ENCODE measurements at places on chromosomes 4 and X.

DNA sequence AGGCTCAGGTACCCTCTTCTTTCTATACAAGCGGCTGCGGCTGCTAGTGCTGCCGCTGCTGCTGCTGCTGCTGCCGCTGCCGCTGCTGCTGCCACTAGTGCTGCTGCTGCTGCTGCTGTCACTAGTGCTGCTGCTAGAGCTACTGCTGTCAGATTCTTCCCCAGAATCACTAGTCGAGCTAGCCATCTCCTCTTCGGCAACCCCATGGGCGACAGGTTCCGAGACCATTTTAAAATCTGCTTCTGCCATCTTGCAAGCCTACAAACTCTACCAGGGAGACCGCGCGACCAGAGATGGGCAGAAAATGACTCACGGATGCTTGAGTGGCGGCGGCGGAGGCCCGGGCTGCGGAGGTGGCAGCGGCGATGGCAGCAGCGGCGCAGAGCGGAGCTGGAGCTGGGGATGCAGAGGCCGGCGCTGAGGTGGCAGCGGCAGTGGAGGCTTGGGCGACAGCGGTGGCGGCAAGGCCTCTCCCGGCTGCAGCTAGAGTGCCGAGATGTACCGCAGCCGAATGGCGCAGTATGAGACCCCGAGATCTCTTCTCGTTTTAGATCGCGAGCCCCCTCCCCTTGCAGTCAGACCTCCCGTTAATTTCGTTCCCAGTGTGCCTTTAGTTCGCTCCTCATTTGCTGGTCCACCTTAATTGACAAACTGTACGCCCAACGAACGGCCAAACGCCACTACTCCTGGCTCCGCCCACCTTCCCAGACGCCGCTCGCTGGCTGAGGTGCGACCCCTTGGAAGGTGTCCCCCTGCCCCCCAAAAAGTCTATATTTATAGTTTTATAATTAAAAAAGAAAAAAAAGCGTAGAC, at the start of gene NAP1L3:
TSS of gene NAP1L3 (minus strand) at position 523 of the 813 bp plus-strand sequence. CDS start at position 249, 274 bp downstream.
- peak; percentile 87 for DNase-seq

- DNase-seq: peak; percentile 37
These were observed at the start of gene HOPX for GRCh38 chr4:56681158-56681852. TSS of gene HOPX (minus strand) at chr4:56681296. CDS start at chr4:56657816, 23,480 bp downstream.

- DNase-seq: no peak
These were observed 59.9 kb downstream of the MBNL3 start for GRCh38 chrX:132428896-132429295.

GRCh38 chrX:19836337-19836736, 51.1 kb downstream of the SH3KBP1 start:
- no peak for DNase-seq

DNA sequence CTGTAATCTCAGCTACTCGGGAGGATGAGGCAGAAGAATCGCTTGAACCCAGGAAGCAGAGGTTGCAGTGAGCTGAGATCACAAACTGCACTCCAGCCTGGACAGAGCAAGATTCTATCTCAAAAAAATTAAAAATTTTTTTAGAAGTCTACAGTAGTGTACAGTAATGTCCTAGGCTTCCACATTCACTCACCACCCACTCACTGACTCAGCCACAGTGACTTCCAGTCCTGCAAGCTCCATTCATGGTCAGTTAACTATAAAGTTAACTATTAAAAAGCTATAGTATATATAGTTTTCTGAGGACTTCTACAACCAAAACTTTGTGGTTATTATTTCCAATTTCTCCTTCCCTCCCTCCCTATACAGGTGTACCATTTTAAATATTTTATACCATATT, 34.7 kb upstream of the NEUROG2 start:
- DNase-seq: no peak

- no peak for DNase-seq
These were observed 161.6 kb upstream of the RAPGEF2 start for GRCh38 chr4:158941321-158941720.

DNA sequence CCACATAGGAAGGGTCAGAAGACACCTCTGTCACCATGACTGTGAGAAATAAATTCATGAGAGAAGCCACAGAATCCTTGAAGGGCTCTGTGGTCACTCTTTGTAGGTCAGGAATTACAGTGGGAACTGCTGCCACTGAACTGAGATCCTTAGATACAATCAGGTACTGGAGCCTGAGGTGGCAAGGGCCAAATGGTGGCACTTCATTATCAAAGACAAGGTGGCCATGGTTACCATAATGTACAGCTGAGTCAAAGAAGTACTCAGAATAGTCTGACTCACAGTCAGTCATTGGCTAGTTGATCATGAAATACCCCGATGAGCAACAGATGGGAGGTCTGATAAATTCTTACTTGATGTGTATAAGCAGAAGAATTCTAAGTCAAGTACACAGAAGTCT, 131.9 kb downstream of the RTL3 start:
- DNase-seq: no peak

- peak; percentile 60 for DNase-seq
These were observed 44.8 kb downstream of the SMS start for GRCh38 chrX:21985332-21985777.

DNA sequence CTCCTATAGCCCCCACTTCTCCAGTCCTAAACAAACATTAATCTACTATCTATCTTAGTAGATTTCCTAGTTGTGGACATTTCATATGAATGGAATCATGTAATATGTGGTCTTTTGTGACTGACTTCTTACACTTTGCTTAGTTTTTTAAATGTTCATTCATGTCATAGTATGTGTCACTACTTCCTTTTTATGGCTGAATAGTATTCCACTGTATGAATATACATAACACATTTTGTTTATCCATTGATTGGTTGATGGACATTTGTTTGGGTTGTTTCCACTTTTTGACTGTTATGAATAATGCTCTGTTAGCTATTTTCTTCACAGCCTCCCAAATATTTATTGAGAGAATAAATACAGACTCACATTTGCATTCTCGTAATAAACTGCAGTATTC, 19.8 kb downstream of the USP53 start:
- DNase-seq: no peak

DNA sequence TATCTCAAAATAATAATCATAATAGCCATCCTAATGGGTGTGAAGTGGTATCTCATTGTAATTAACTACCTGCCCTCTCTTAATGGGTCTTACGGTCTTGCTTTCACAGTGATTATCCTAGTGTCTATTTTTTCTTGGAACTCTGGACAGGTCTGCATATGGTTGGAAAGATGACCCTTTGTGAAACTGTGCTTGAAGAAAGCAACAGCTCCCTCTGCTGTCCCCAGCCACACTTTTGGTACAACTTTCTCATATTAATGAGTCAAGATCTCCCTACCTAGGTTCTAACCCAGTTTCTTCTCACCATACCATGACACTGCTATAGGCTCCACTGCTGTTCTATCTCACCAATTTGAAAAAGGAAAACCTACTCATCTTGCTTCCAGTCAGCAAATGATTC, 2.4 kb downstream of the TFDP3 start:
- DNase-seq: no peak

GRCh38 chrX:151724563-151725337, 8.9 kb downstream of the FATE1 start:
- no peak for DNase-seq

GRCh38 chrX:79477691-79478090, 110.6 kb upstream of the ITM2A start:
- DNase-seq: no peak

GRCh38 chrX:13816643-13817627, at the start of gene GPM6B:
TSS of gene GPM6B (minus strand) at chrX:13817093. CDS start at chrX:13816904, 189 bp downstream.
- DNase-seq: peak; percentile 58

- DNase-seq: no peak
These were observed 358 bp downstream of the FGFBP1 start for GRCh38 chr4:15938182-15938581.

- no peak for DNase-seq
These were observed 300.9 kb upstream of the CPEB2 start for GRCh38 chr4:14701389-14701788.

GRCh38 chr4:2935762-2936743, 27.2 kb downstream of the NOP14 start:
- peak; percentile 36 for DNase-seq

DNA sequence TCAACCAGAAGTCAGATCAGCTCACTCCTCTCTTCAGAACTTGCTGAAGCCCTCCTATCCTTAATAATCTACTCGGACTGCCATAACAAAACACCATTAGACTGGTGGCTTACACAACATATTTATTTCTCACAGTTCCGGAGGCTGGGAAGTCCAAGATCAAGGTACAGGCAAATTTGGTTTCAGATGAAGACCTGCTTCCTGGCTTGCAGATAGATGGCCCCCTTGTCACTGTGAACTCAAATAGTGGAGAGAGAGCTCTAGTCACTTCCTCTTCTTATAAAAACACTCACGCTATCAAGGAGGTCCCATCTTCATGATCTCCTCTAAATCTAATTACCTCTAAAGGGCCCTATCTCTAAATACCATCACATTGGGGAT, 125.1 kb downstream of the CAMK2D start:
- DNase-seq: no peak

- DNase-seq: no peak
These were observed 9.5 kb downstream of the ETFDH start for GRCh38 chr4:158681629-158682028.

DNA sequence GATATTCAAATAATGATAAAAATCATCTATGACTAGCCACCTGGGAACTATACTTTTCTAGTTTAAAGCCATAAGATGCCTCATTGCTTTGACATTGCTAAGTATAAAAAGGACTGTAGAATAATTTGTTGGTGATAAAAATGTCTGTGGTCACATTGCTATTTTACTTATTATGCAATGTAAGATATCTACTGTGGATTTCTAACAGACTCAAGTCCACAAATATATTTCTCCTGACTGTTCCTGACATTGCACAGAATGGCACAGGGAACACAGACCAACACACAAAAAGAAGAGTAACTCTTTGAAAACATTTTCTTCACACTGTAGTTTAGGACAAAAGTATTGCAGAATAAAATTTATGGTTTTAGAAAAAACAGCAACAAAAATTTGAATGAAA, 2.2 kb upstream of the TMPRSS11E start:
- DNase-seq: no peak

- no peak for DNase-seq
These were observed 33.1 kb upstream of the MTMR8 start for GRCh38 chrX:64428371-64428770.

GRCh38 chrX:40418146-40418812, 162.5 kb upstream of the ATP6AP2 start:
- DNase-seq: no peak

DNA sequence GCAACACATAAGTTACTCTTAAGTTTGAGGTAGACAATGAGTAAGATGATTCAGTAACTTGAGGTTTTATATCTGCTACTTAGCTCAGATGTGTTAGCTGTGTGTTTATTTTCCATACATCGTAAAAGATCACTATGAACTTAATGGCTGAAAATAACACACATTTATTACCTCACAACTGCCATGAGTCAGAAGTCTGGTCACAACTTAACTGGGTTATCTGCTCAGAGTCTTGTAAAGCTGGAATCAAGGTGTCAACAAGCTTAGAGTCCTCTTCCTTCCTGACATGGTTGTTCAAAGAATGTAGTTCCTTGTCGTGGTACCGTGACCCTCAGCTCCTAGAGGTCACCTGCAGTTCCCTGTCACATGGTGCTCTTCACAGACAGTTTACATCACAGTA, 204.9 kb upstream of the MAGEB2 start:
- DNase-seq: no peak

DNA sequence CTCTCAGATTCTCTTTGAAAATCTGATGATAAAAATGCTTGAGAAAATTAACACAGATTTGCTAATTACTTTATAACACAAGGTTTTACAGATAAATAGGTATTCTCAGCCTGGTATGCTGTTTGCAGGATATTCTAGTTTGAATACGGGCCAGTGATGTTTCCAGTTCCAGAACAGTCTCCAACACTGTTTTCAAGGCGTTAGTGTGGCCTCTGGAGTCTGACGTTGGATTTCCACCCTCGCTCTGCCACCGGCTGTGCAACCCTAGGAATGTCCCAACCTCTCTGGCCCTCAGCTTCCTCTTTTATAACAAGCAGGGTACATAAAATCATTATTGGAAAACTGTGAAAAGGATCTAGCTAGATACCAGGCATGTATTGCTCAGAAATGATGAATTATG, 23.8 kb upstream of the CYP4V2 start:
- DNase-seq: no peak

DNA sequence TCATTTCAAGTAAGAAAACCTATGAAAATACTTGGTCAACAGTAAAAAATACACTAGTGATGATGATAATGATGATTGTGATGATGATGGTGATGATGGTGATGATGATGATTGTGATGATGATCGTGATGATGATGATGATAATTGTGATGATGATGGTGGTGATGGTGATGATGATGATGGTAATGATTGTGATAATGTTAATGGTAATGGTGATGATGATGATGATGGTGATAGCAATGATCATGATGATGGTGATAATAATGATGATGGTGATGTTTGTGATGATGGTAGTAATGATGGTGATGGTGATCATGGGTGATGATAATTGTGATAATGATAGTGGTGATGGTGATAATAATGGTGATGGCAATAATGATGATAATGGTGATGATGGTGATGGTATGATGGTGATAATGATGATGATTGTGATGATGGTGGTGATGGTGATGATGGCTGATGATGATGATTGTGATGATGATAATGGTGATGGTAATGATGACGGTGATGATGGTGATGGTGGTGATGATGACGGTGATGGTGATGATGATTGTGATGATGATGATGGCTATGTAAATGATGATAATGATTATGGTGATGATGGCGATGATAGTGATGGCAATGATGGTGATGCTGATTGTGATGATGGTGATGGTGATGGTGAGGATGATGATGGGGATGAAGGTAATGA, 62.1 kb downstream of the VCX3A start:
- DNase-seq: no peak

DNA sequence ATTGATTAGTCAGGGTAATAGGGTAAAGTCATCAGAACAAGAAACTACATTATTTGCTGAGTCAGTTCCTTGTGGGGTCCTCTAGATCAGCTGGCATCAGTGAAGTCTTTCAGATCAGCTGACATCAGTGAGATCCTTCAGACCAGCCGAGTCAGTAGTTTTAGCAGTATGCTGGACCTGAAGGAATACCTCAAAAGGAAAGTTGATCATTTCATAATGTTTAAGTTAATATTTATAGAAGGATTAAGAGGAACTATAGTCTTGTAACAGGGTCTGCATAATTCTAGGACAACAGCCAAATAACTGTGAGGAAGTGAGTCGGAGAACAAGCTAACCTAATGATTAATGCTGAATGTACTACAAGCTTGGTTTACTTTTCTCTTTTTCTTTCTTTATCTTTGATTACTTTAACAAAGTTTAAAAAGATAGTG, 958 bp upstream of the UGT2B7 start:
- DNase-seq: no peak

DNA sequence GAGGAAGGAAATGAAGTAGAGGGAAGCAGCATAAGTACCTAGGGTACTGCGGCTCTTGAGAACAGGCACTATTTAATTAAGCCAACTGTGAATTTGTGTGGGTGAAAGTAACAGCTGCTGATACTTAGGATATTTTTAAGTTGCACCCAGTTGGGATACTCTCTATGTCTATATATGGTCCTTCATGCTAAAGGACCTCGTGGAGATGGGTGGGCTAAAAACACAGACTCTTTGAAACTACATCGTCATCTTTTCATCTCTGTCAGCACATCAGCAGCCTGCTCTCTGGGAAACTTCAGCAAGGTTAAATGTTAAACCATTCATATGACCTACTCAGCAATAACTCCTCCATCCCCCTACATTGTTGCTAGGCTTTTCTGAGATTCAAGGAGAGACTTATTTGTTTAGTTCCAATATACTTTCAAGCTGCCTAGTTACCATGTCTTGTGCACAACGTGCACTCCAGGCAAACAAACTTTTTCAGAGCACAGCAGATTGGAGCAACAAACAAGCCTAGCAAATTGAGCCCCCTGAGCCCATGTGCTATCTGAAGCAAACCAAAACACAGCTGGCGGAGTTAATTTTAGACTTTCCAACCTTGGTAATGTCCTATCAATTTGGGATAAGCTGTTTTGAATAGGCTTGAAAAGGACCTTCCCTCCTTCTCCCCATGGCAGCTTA, 6.2 kb upstream of the MOB1B start:
- no peak for DNase-seq

Measured in dorsolateral prefrontal cortex (tissue), 122 donors.